Testis (tissue), 5 donors: ENCODE measurements at places on chromosomes 11 and 22. TPM values are rescaled to one million over a fixed set of nuclear protein-coding genes. Genes with fewer than 3 reads are reported as not detected.

The DEFB108B gene
- total RNA-seq, result not detected

The MRGPRX3 gene
- not detected for total RNA-seq

The CASP1 gene
- 3.9 TPM for total RNA-seq

The ISX gene
- not detected for total RNA-seq

The OR8H1 gene
- not detected for total RNA-seq

The SLC43A1 gene
- total RNA-seq, result 12.2 TPM

The MRGPRF gene
- total RNA-seq, result 10.0 TPM

The CSKMT gene
- 3.7 TPM for total RNA-seq

The MMP27 gene
- not detected for total RNA-seq

DNA sequence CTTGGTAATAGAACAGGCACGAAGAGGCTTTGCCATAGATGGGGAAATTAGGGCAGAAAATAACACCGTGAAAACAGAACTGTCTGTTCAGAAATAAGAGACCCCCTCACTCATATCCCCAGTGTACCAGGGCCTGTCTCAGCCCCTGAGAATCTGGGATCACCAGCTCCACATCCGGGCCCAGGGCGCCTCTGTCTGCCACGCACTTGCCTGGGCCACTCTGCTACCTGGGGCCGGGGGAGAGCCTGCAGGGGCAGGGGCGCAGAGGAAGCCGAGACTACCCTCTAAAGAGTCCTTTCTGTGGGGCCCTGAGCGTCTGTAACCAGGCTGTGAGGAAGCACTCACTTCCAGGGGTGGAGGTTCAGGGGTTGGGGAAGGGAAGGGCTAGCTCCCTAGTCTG, 19.8 kb downstream of the NECTIN1 start:
- DNase-seq, result no peak

- no peak for DNase-seq
Measured at GRCh38 chr11:14073849-14074476, 111.4 kb downstream of the SPON1 start.

- DNase-seq, result no peak
Measured at GRCh38 chr11:70593446-70593983, 195.2 kb downstream of the CTTN start.

DNA sequence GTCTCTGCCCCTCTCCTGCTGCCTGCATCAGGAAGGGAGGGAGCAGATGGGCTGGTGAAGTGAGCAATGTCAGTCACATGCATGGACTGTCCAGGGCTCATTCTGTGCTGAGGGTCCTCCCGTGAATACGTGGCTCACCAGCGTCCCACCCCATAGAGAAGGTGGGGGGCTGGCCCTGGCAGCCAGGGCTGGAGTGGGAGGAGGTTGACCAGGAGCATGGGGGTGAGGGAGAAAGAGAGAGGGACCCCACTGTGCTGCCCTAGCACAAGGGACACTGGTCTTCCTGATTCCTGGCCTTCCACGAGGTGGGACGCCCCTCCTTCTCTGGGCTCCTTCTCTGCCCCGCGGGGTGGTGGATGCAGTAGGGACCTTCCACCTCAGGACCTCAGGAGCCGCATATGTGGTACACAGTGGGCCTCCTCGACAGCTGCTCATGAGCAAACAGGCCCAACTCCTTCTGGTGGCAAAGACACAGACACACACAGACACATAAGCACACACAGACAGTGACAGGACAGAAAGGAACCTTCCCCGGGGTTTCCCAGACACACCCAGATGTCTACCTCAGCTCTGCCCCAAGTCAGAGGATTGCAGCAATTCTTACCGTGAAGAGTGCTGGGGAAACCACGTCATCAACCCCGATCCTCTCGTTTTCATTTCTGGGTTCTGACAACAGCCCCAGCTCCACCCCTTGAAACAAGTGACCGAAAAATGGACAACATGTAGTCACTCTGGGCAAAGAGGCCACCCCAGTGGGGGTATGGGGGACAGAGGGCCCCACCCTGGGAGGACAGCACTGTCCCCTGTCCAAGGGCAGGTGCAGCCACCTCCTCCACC, 3.6 kb upstream of the APOBEC3A start:
- DNase-seq, result no peak

DNA sequence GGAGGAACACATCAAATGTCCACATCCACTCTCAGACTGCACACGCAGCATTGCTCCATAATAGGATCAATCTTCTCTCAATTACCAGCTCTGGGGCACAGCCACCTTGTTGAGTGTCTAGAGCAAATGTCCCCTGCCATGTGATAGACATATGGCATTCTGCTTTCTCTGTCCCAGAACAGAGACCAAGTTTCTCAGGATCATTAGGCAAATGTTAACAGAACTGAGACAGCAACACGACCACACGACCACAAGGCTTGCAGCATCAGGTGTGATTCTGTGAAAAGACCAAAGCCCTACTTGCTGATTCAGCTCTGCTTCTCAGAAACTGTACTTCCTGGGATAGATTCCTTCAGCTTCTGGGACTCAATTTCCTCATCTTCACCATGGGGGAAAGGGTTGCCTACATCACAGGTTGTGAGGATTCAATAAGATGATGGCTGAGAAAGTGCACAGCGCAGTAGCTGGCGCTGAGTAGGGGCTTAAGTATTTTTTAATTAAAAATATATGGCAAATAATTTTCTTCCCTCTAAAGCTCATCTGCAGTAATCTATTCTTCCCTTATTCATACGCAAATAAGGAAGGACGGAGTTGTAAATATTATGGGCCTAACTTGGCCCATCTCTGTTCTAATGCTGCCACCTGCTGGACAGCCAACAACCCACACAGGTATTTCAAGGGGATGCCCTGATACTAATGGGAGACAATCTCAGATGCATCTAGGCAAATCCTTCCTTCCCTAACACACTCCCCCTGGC, 54.3 kb upstream of the USP47 start:
- DNase-seq, result peak; percentile 80

GRCh38 chr22:41047801-41048211, 44.6 kb upstream of the EP300 start:
- DNase-seq, result no peak

DNA sequence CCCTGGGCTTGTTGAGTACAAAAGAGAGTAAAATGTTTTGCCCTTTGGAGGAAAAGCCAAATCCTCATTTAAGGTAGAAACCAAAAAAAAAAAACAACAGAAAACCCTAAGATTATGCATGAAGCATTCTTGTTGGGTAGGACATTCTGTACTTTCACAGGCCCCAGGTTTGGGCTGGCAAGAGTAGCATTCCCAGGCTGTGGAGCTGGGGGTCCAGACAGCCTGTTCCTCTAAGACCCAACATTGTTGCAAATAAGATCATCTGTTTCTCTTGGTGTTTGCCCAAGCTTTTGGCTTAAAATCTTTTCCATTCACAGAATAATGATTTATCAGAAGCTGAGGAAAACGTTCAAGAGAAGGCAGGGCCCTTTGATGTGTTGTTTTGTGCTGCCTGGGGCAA, 123.8 kb downstream of the MICAL2 start:
- peak; percentile 83 for DNase-seq

GRCh38 chr11:34323601-34324000, 34.2 kb downstream of the ABTB2 start:
- no peak for DNase-seq

GRCh38 chr22:43407591-43407990, 4.2 kb upstream of the MPPED1 start:
- DNase-seq, result no peak

DNA sequence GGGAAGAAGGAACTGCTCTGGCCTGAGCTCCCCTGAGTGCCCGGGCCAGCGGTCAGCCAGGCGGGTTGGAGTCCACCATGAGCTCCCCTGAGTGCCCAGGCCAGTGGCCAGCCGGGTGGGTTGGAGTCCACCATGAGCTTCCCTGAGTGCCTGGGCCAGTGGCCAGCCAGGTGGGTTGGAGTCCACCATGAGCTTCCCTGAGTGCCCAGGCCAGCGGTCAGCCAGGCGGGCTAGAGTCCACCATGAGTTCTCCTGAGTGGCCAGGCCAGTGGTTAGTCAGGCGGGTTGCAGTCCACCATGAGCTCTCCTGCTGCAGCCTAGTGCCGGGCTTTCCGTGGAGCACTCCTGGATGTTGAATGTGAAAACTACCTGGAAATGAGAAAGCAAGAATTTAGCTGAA, 844.0 kb downstream of the TBC1D22A start:
- DNase-seq, result no peak

- DNase-seq, result no peak
Measured at GRCh38 chr11:93735627-93736026, 5.7 kb downstream of the TAF1D start.

DNA sequence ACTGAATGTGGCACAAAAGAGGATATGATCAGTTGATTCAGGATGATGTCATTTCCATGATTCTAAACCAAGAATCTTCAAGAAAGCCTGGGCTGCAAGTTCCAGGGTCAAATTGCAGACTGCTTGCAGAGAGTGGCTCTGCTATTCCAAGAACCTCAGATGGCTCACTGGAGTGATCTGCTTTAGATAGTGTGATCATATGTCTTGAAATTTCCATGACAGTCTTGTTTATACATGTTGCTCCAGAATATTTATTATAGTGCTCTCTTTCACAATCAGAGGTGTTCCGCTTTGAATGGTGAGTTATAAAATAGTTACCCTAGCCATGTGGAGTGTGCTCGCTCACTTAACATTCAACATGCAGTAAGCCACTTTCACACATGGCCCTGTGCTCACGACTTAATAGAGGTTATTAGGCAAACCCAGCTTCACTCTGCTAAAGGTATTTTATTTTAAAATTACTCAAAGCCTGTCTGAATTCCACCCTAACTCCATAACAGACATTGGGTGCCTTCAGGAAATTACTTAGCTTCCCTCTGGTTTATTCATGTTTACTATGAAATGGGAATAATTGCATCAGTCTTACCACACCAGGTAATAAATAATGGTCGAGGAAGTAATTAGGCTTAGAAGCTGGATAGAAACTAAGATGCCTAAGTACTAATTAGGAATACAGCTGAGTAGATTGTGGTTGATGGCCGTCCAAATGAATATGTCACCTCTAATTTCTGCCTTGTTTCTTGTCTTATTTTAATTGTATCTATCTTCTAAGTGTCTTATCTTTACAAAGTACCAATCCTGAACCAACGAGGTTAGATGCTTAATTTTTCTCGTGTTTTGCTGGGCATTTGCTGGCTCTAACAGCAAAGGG, 187.9 kb downstream of the ETS1 start:
- DNase-seq, result no peak

- DNase-seq, result peak; percentile 87
Measured at GRCh38 chr22:39170825-39171622, 18.5 kb upstream of the CBX7 start.

DNA sequence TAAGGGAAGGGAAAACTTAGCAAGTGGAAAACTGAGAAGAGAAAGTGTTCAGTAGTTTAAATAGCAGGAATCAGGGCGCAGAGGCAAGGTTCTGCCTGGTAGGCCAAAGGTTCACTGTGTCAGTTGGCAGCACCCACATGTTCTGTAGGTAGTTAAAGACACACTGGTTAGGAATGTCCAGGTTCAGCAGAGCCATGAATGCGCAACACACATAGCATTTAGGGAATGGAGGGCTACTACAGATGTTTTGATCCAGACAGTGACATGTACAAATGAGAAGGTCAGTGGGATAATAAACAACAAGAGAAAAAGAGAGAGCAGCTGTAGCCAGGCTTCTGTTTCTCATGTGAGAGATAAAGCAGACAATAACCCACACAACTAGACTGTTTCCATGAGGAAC, 56.2 kb upstream of the ARHGAP42 start:
- DNase-seq, result no peak

DNA sequence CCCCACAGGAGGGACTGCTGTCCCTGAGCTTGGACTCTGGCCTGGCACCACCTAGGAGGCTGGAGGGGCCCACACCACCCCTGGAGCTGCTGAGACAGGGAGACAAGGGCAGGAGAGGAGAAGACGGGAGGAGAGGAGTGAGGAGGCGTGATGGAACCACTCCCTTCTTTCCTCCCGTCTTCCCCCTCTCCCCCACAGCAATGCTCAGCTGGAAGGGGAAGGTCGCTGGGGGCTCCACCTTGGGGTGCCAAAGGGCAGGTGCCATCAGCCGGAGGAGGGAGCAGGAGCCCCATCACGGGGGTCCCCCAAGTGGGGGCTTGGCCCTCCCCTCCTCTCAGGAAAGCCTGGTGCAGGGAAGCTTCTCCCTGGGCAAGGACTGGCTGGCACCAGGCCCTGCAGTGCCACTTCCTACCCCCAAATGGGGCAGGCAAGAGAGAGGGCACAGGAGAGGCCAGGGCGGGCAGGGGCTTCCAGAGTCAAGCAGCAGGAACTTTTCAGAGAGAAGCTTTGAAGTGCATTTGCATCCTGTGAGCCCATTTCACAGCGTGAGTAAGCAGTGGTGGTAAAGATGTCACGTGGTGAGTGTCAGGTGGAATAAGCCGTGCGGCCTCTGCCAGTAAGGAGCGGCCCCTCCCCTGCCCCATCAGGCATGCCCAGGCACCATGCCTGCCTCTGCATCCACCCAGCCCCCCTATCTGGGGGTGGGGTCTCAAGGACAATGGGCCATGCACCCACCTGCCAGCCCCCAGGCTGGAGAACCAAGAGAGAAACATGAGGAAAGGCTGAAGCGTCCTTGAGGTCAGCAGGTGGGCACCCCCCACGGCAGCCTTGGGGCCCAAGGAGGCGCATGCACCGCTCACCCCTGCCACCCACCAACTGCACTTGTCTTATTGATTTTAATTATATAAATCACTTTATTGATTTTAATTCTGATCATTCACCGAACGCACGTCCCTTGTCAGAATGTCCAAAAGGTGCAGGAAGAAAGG, 4.9 kb downstream of the IGF2 start:
- DNase-seq, result no peak

GRCh38 chr22:37328017-37328416, 45.7 kb downstream of the CYTH4 start:
- DNase-seq, result no peak

- DNase-seq, result no peak
Measured at GRCh38 chr11:116335078-116335477, 437.7 kb downstream of the BUD13 start.

DNA sequence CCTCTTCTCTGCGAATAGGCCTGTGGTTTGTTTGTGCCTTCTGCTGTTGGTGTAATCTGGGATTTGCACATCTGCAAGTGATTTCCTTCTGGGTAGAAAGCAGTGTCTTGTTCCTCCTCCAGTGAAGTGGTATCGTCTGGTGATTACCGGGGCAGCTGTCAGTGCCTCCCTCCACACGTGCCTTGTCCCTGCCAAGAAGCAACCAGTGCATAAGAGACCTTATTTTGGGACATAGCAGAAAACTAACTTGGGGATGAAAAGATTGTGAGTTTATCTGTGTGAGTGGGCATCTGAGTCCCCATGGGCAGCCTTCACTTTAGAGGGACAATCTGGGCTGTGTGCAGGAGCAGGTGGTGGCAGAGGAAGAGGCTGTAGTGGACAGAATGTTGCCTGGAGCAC, 71.5 kb upstream of the SORL1-AS1 start:
- DNase-seq, result no peak
